ENCODE measurements at places on chromosomes 6 and 20.

GRCh38 chr6:52305411-52305810 lies 20.9 kb upstream of the MCM3 start:
- no peak for DNase-seq

DNA sequence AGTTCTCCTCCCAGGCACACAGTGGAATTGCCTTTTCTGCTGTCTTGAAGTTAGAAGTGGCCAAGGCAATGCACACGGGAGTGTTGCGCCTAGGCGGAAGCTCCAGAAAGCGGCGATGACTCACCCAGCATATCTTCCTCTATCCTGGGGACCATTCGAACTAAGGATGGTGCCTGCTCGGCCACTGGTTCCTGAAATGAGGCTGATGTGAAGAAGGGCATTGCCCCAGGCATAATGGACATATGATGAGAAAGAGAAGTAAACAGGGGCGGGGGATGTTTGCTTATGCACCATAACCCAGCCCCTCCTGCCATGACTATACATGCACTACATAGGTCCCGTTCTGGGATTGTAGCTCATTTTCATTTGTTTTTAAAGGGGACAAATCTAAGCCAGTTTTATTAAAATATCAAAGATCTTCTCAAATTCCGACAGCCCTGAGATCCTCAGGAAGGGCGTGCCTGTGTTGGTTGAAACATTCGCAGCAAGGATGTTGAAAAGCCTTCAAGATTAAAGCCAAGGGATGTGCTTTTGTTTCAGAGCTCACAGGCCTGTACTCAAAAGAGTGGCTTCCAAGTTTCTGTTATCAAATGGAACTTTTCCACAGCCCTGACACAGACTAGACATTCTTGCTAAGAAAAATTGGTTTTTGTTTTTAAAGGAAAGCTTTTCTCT lies 218.5 kb downstream of the LY86 start:
- DNase-seq = no peak

GRCh38 chr6:130466052-130466747 lies 100.4 kb downstream of the TMEM200A start:
- no peak for DNase-seq

DNA sequence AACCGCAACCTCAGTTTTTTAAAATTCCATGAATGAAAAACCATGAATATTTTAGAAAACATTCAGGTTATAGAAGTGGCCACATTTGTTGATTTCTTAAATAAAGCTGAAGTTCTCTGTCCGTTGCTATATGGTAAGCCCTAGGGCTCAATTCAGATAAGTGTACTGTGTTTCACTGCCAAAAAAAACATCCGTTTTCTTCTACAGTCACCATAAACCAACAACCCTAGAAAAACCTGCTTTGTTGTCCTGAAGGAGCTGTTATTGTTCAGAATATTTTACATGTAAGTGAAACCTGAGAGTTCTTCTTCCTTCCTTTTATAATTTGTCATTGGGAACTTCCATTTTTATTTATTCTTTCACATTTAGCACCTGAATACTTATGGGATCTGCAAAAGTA lies 274.1 kb downstream of the TFAP2A start:
- DNase-seq = no peak

DNA sequence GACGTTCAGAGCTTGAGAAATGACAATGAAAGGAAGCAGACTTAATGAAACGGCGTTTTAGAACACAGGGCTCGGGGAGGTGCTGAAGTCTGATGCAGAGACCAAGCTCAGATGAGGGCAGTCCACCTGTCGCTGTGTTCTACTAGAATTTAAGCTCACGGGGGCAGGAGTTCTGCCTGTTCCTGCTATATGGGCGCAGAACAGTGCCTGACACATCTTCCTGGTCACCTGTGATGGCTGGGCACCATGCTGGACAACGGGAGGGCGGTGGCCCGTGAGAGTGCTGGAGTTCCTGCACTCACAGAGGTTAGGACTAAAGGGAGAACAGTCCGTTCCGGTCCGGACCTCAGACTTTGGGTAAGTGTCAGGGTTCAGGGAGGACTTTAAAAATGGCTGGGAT lies 130.6 kb downstream of the ERMARD start:
- no peak for DNase-seq

DNA sequence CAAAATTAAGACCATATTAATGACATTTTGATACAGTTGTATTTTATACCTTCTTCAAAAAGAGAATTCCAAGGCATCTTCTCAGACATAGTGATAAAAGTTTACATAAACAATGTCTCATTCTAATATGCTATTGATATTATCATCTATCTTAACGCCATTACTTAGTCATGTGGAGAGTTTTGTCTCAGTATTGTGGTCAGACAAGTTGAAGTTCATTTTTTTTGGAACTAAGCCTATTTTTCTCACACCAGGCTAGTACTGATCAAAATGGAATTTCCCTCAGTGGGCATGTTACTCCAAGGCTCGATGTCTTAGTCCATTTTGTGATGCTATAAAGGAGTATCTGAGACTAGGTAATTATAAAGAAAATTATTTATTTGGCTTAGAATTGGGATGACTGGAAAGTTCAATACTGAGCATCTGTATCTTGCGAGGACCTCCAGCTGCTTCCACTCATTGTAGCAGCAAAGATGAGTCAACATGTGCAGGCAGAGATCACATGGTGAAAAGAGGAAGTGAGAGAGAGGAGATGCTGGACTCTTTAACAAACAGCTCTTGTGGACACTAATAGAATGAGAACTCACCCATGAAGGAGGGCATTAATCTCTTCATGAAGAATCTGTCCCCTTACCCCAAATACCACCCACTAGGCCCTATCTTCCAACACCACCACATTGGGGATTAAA lies 825.5 kb upstream of the MANEA start:
- no peak for DNase-seq

DNA sequence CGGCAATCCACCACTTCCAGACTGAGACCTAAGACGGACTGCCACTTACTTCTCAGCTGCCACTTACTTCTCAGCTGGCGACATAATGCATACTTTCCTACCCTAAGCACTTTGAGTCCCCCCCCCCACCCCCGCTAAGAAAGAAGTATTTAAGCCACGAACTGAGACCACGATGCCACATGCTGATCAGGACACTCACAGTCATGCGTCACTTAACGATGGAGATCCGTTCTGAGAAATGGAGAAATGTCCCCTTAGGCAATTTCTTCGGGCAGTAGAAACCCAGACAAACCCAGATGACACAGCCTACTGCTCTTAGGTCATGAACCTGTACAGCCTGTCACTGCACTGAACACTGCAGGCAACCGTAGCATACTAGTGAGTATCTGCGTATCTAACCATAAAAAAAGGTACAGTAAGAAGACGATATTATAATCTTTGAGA lies 690 bp downstream of the IFNGR1 start:
- DNase-seq = peak; percentile 53

DNA sequence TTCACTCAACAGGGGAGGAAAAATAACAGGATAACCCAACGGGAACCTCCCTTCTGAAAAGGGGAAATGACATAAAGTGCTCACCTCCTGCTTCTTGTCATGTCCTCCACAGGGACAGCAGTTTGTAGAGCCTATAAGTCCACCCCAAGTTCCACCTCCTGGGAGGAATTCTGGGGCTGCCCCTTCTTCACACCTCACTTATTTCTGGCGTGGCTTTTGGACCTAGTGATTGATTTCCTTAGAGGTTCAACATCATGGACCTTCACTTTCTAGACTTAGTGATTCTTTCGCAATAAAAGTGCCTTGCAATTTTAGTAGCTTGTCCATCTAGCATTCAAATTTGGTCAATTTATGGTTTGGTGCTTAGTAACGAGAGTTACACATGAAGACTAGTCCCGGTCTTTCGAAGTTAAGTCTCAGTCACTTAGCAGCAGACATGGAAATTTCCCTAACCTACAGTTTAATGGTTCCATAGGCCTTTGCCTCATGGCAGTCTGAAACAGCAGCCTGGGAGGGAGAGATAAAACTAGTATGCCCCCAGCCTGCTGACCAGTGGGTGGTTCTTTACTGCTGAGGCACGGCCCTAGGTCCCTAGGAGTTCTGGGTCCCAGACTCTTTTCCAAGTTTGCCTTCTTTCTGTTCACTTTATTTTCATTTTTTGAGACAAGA lies 59.2 kb upstream of the CDKAL1 start:
- DNase-seq = no peak

GRCh38 chr20:3744806-3745685 lies 12.6 kb downstream of the HSPA12B start:
- peak; percentile 48 for DNase-seq

- no peak for DNase-seq
Observed at GRCh38 chr6:14200047-14200446, 82.5 kb downstream of the CD83 start.

DNA sequence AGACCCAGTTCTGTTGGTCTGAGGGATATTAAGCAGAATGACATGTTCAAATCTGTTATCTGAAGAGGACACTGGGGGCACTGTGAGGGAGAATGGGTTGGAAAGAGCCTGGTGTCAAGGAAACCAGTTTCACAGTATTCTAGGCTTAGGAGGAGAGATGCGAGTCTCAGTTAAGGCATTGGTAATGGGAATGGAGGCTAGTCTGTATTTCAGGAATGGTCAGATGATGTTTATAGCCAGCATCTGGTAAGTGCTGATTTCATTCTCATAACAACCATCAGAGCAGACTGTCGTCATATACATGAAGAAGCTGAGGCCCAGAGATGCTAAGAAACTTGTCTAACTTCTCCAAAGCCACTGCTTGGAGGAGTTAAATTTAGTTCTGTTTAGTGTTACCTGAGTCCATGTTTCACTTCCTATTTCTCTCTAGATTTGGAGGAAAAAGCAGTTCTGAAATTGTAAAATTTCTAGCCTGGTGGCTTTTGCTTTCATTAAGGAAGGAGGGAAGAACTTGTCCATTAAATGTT lies 242.0 kb downstream of the ARID1B start:
- no peak for DNase-seq

DNA sequence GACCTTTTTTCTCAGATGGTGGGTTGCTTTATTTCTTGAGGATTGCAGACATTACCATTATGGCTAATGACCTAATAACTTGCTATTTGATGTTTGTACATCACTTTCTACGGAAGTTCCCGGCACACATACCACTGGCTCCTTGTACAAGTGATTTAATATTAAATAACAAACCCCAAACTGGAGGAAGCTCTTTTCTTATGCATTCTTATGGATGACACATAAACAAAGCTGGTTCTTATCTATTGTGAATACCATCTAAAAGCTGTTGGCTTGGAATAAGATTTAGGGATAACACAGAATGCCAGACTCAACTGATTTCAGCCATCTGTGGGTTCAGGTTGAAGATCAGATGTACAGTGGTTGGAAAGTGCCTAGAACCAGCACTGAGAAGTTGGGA lies 272.6 kb downstream of the TSHZ2 start:
- no peak for DNase-seq

- no peak for DNase-seq
Observed at GRCh38 chr20:8796088-8796660, 272.7 kb upstream of the PLCB4 start.

DNA sequence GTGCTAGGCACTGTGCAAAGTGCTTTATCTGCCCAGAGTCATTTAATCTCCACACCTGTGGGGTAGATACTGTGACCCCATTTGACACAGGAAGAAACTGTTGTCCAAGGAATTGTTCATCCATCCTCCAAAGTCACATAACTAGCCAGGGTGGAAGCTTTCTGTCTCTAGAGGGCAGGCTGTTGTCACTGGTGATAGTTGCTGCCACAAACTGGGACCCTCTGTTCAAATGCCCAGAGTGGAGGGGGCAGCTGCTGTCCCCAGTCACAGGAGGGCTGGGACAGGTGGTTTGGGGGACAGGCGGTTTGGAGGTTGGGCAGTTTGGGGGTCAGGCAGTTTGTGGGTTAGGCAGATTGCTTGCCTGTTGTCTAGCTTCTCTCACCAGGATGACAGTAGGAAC lies 16.1 kb upstream of the TMEM242 start:
- DNase-seq = no peak

DNA sequence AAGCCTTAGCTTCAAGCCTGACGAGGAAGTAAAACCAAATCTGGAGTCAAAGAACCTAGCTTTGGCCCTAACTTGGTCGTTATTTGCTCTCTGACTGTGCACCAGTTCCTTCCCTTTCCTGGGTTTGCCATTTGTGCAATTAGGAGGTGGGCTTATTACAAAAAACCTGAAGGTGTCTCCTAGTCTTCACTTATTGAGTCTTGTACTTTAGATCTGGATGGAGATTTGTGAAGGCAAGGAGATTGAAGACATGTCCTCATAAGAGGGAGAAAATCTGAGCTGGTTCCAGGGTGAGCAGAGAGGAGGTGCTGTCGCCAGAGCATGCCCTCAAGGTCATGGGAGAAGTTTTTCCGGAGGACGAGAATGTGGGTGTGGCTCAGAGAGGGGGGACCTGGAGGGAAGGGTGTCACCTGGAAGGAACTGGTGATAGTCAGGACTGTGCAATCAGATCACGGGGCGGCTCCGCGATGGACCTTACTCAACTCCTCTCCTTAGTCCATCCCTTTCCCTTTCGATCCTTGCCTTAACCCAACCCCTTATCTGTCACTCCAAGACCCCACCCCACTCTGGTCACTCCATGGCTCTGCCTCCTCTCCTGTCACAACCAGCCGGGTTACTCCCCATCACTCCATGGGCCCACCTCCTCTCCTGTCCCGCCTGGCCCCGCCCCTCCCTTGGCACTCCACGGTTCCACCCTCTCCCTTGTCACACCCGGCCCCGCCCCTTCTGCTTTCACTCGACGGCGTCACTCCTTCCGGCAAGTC lies 588 bp upstream of the ACSS2 start:
- DNase-seq = no peak

DNA sequence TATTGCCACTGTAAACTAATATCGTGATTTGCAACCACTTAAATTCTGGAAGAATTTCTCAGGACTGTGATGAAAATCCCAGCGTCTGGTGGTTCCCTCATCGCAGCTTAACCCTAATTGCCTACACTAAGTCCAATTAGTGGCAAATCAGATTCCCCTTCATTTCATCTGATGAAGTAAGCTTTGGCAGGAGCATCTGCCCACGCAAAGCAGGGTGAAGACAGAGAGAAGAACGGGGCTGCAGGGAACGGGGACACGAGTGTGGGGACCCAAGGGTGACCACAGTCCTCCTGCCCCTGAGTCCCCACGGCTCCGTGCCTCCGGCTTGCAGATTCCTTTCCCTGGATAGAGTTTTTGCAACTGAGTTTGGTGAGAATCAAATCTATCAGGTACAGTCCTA lies 159.5 kb downstream of the LY86 start:
- DNase-seq = no peak

DNA sequence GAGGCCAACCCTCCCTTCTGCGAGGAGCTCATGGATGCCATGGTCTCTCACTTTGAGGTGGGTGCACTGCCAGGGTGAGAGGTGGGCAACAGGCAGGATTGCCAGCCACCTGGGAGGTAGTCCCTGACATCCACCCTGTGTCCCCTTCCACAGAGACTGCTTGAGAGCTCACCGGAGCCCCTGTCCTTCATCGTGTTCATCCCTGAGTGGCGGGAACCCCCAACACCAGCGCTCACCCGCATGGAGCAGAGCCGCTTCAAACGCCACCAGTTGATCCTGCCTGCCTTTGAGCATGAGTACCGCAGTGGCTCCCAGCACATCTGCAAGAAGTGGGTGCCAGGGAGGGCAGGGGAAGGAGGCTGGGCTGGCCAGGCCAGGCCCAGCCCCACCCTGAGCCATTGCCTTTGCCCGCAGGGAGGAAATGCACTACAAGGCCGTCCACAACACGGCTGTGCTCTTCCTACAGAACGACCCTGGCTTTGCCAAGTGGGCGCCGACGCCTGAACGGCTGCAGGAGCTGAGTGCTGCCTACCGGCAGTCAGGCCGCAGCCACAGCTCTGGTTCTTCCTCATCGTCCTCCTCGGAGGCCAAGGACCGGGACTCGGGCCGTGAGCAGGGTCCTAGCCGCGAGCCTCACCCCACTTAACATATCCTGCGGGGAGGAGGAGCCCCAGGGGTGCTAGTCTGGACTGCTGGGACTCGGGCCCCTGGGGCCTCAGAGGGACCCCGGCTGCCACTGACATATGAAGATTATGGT lies 12.8 kb downstream of the PCIF1 start:
- DNase-seq = no peak

- DNase-seq = no peak
Observed at GRCh38 chr6:81999270-81999669, 246.8 kb upstream of the TENT5A start.

Measured in T-cell (primary cell).